ENCODE measurements at places on chromosomes 16 and 17.

DNA sequence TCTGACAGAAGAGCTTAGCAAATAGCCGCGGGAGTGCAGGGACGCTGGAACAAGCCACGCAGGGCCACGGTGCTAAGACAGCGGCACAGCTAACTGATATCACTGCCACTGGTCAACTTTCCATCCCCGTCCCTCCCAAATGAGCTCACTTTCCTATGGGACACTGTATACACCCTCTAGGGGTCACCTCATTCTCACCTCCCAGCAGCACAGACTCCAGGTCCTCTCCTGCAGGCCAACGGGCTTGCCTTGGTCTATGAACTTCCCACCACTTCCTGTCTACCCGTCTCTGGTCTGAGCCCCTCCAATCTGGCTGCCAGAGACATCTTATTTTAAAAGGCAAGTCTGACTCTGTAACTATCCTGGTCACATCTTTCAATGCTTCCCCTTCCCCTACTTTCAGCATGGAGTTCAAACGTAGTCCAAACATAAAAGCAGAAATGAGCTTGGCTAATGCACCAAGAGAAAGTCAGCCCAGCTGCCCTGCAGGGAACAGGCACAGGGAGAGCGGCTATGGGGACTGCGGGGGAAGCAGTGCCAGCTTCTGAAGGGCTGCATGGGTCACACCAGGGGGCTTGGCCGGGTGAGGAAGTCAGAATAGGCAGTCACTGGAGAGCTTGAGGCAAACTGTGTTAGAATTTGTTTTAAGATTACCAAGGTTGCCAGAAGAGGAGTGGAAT lies 26.3 kb upstream of the SLC38A8 start:
- no peak for DNase-seq

- DNase-seq = no peak
These were observed 22.1 kb upstream of the ADGRG1 start for GRCh38 chr16:57606147-57606846.

GRCh38 chr17:78448356-78448993 lies 70.0 kb downstream of the PGS1 start:
- no peak for DNase-seq

DNA sequence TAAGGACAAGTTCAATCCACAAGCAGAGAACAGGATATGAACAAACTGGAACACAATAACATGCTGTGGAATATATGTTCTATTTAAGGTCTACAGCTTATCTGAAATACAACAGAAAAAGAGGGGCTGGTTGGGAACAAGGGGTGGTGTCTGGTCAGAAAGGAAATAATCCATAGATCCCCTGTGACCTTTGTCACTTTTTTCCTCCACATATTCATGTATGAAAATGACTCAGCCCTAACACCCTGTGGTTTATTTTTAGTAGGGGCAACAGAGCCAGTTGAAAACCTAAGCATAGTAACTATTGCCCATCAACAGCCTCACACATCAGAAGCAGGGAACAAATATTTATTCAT lies 12.3 kb upstream of the SPAG9 start:
- DNase-seq = peak; percentile 17

GRCh38 chr16:74448990-74449389 lies 27.7 kb upstream of the CLEC18B start:
- DNase-seq = peak; percentile 94

DNA sequence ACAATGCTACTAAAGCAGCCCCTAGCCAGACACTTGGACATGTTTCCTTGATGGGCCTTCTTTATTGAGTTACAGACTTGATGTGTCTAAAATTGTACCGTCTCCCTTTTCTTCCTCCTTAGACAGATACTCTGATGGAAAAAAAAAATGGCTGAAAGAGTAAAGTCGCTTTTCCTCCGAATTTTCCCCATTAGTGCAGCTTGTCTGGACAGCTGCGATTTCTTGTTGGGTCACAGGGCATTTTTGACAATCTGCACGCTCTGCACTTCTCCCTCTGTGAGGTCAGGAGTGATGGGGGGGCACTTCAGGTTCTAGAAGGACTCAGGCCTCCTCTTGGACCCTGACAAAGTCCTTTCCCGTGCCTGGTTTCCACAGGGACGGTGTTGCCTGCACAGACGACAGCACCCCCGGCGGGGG lies 968 bp upstream of the PRKAR1A start:
- no peak for DNase-seq

GRCh38 chr17:64155129-64155528 lies 25.2 kb upstream of the ERN1 start:
- DNase-seq = no peak

DNA sequence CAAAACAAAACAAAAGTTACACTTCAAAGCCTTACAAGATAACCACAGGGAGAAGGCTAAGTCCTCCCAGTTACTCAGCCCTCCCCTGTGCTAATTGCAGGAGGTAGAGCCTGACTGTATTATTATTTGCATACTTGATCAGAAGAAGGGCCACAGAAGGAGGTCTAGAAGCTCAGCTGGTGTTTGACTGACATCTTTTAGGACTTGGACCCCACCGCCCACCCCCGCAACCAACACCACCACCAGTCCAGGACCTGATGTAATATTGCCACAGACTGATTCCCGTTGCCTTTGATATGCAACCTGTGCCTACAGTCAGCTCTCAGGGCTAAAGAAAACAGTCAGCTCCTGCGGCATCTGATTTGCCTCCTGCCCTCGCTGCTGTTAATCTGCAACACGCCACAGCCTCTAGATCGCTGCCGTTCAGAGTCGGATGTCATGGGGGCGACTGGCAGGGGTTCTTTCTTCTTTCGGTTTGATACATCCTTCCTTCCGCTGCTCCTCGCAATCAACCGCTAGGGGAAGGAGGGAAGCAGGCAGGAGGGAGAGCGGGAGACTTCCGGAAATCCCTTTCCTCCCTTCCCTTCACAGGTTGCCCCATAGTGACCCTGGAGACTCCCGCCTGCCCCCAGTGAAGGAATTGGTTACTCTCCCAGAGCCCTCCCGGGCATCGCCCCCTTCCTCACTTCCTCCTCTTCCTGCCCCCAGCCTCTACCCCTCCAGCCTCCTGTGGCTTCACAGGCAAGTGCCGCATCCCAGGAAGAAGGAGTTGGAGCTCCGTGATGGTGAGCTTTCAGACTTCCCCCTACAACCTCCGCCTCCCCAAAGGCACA lies 90.5 kb upstream of the SOX9 start:
- DNase-seq = peak; percentile 41

GRCh38 chr16:4870138-4870671 lies 22.9 kb downstream of the UBN1 start:
- DNase-seq = no peak

- DNase-seq = no peak
These were observed 3.9 kb upstream of the TMEM235 start for GRCh38 chr17:78227455-78227916.

GRCh38 chr16:86653285-86654006 lies 75.1 kb downstream of the FOXL1 start:
- DNase-seq = no peak

DNA sequence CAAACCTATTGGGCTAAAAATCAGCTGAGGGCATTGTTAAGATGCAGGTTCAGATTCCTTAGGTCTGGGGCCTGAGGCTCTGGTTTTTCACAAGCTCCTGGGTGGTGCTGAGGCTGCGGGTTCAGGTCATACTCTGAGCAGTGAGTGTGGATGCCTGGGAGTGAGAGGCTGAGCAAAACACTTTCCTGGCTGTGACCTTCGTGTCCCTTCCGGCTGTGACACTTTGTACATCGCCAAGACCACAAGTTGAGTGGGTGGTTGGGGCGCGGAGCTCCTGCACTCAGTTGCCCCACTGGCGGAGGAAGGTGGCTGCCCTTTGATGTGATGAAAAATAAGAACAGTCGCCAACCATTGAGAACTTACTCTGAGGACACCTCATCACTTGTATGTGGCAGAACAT lies 24.8 kb downstream of the CCR7 start:
- DNase-seq = no peak

DNA sequence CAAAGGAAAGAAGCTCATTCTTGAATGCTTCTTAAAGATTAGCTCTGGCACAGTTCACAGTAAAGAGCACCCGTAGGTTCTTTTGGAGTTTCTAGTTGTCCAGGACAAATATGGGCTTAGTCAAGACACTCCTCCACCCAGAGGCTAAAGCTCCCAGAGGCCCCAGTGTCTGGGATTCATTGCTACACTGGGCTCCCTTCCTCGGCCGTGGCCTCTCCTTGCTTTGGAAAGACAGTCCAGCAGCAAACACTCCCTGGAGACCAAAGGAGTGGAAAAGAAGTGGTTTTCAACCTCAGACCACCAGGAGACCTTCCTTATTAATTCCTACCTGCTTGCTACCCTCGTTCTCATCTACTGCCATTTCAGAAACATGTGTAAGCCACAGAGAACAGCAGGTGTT lies 17.1 kb downstream of the PHB1 start:
- DNase-seq = no peak

GRCh38 chr16:66002601-66003000 lies 363.9 kb upstream of the CDH5 start:
- DNase-seq = no peak
